ENCODE measurements at places on chromosomes 7 and 10. TPM values are rescaled to one million over a fixed set of nuclear protein-coding genes. Genes with fewer than 3 reads are reported as not detected.

DNA sequence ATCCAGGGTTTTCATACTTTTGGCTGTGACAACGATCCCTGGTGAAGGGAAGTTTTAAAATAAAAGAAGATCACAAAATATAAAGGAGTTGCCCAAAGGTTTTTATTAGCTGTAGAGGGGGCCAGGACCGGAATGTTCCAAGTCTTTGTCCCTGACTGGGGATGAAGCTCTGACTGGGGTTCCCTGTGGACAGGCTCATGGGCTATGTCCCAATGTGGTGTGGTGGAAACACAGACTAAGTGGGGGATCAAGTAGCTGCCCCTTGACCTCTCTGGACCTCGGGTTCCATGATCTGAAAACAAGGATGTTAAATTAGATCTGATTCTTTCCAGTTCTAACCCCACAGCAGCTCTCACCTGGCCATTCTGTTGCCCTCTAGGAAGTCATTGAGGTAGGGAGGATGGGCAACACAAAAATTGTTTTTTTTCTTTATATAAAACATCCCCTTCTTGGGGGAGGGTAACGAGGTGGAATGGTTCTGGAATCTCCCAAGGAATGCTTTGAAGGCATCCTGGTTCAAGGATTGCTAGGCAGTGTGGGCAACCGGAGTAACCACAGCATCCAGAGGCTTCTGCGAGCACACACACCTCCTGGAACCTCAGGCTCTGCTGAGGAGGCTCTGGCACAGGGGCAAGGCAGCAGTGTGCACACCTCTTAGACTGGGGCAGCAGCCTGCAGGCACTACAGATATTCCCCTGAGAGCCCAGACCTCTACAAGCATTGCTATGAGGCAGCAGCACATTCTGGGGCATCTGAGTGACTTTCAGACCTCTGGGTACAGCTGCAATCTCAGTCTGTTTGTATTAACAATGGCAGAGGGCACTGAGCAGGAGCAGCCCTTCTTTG is 21.4 kb upstream of the CRYGN start:
- DNase-seq, result peak; percentile 17

DNA sequence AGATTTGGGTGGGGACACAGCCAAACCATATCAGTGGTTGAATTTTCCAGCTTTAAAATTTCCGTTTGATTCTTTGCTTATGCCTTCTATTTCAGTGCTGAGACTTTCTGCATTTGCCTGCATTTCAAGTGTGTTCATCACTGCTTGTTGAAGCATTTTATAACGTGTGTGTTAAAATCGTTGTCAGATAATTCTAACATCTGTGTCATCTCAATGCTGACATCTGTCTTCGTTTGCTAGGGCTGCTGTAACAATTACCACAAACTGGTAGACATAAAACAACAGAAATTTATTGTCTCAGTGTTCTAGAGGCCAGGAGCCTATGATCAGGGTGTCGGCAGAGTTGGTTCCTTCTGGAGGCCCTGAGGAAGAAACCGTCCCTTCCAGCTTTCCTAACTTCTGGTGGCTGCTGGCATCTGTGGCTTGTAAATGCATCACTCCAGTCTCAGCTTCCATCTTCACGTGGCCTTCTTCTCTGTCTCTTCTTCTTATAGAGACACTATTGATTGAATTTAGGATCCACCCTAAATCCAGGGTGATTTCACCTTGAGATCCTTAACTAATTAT is 71.1 kb upstream of the SDK1 start:
- DNase-seq, result no peak

- no peak for DNase-seq
Measured at GRCh38 chr10:131514454-131514853, 202.9 kb upstream of the TCERG1L start.

GRCh38 chr10:308572-309085 is 173.4 kb downstream of the ZMYND11 start:
- DNase-seq, result no peak

DNA sequence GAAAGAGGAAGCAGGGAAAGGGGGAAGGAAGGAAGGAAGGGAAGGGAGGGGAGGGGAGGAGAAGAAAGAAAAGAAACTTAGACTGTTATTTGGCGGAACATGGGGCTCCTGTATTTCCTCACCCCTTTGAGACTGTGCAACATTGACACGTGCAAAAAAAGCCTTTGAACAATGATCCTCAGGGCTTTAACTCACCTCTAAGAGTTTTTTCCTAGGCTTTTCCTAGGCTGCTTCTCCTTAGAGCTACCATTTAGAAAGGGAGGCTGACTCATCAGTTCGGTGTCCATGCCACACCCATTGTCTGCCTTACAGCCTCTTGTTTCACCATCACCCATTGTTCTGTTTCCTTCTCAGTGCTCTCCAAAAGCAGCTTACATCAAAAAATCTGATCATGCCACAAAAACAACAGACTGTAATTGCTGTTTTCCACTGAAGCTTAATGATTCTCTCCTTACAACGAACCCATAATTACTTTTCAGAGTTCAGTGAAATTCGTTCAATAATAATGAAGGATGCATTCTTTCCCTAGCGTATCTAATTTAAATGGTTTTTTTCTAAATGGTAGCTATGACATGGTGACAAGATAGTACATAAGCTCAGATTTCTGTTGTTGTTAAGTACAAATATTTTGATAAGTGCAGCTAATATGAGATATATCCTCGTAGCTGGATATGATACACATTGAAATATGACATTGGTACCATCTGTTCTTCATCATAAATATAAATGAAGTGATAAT is 90.8 kb downstream of the PRLHR start:
- peak; percentile 77 for DNase-seq

- DNase-seq, result peak; percentile 8
Measured at GRCh38 chr10:101611096-101611905, 23.2 kb downstream of the DPCD start.

- DNase-seq, result no peak
Measured at GRCh38 chr10:129604333-129605032, 137.4 kb downstream of the MGMT start.

CSTF2T gene
- total RNA-seq, result 20.0 TPM

CNTNAP2 gene
- not detected for total RNA-seq

FRMPD2 gene
- not detected for total RNA-seq

DNA sequence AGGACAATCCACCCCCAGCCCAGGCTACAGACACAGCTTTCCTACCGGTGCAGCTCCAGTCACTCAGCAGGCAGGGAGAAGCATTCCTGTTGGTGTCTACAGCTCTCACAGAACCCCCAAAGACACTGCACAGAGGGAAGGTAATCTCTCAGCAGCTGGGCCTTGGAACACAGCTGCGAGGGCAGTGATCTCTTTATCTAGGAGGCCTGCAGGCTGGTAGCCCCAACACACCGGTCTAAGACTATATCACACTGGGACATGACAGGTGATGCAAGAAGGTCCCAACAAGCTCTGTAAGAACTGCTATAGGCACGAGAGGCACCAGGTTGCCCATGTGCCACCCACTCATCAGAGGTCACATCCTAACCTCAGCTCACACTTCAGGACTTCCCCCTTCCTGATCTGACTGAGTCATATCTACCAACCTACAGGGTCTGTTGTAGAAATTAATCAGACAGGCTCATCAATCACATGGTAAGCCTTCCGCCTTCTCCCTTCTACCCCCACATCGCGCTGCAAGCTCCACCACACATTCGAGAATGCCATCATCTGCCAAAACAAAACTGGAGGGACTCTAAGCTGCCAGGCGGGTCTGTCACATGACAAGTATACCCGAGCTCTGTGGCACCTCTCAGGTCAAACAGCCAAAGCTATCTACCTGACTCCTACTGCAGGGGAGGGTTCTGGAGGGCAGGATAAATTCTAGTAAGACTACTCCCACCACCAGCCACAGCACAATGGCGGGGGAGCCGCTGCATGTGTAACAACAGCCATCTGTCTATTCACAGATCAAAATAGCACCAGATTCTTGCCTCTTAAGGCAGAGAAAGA is 26.1 kb downstream of the FAM53B start:
- no peak for DNase-seq

RSPH10B2 gene
- 0.51 TPM for total RNA-seq

DNA sequence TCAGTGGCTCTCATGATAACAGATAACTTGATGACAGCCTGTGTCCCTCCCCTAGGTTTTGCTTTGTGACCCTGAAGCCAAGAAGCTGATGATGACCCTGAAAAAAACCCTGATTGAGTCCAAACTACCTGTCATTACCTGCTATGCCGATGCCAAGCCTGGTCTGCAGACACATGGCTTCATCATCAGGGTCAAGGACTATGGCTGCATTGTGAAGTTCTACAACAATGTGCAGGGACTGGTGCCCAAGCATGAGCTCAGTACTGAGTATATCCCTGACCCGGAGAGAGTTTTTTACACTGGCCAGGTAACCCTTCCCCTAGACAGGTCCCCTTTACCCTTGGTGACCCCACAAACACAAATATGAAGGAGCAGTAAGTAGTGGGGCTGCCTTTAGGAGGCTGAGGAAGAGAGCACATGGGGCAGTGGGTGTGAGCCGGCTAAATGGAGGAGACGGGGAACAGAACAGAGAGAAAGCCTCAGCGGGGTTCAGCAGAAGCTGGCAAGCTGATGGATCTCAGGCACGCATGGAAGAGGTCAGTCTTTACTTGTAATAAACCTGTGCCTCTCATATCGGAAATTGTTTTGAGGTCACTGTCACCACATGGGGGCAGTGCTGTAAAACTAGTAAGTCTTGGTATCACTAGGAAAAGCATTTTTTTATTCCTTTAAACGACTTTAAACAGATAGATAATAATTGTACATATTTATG is 20.2 kb downstream of the PDCD11 start:
- peak; percentile 71 for DNase-seq
